ENCODE measurements at places on chromosomes 6 and 20.
A peak's percentile ranks its signal among the peaks of the same experiment; 100 is the strongest.

DNA sequence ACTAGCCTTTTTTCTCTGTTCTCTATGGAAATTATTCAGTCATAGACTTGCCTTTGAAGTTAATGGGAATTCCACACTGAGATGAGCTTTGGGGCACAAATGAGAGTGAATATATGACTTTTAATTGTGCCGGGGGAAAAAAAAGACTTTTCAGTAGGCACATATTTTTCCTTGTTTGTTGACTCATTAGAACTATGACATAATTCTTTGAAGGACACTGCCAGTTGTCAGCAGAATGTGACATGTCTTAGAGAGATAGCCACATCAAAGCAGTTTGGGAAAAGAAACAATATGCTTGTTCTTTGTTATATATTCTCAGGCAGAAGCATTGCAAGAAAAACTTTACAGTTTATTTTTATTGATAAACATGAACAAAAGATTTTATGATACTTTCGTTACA is 138.3 kb downstream of the COL9A1 start:
- DNase-seq, result no peak

DNA sequence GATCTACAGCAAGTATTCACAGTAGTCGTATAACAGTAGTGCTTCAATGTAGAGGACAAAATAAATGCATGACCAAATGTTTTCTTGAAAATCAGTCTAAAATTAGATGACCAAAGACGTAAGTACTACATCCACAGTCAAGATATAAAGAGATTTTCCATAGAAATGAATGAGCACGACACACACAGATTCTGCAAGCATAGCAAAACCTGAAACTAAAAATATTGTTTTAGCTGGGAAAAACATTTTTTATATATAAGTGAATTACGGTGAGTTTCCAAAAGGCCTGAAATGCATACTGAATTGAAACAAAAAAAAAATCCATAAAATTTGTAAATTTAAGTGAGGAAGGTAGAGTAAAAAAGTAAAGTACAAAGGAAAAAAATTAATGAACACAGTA is 167.8 kb upstream of the RUNX2 start:
- DNase-seq, result no peak

GRCh38 chr6:167510648-167511047 is 185.8 kb downstream of the TTLL2 start:
- peak; percentile 56 for DNase-seq

DNA sequence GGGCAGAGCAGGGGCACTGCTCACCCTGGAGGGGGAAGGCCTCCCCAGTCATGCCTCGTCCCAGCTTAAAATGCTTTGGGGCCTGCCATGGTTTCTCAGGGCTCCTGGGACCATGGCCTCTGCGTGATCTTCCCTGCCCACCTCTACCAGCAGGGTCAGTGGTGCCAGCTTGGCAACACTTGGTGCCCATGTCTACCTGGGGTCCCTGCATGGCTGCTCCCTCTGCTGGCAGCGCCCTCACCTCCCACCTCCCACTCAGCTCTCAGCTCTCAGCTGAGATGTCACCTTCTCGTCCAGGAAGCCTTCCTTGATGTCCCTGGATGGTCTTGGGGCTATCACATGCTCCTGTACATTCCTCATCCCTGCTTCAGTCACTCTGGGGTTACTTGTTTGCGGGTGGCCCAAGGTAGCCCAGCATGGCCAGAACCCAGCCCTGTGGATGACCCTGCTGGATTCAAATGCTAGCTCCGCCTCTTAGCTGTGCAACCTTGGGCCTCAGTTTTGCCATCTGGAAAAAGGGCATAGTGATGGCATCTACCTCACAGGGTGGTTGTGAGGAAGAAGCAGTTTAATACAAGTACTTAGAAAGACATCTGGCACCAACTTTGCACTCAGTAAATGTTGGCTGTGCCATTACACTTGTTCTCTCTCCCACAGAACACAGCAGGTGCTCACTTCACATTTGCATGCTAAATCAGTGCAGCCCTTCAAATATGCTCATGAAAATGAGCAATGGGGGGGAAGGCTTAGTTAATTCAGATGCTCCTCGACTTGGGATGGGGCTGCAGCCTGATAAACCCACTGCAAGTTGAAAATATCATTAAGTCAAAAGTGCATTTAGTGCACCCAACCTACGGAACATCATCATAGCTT is 53.5 kb upstream of the PTPN1 start:
- DNase-seq, result no peak

GRCh38 chr6:24332317-24332716 is 25.5 kb downstream of the DCDC2 start:
- DNase-seq, result no peak

GRCh38 chr20:15921930-15922329 is 651.3 kb downstream of the KIF16B start:
- no peak for DNase-seq

DNA sequence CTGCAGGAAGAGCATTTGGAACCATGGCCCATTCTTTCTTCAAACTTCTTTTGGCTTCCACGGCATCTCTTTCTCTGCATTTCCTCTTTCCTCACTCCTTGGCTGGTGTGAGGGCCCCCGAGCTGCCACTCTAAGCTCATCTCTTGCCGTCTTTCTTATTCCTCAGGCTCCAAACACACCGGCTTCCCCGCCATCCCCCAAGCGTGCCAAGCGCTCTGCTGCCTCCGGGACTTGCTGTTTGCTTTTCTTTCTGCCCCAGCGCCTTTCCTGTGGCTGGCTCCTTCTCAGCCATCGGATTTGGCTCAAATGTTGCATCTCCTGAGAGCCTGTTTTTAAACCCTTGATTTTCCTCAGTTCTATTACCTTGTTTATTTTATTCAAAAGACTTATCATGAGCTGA is 172.7 kb downstream of the PACRG start:
- no peak for DNase-seq

DNA sequence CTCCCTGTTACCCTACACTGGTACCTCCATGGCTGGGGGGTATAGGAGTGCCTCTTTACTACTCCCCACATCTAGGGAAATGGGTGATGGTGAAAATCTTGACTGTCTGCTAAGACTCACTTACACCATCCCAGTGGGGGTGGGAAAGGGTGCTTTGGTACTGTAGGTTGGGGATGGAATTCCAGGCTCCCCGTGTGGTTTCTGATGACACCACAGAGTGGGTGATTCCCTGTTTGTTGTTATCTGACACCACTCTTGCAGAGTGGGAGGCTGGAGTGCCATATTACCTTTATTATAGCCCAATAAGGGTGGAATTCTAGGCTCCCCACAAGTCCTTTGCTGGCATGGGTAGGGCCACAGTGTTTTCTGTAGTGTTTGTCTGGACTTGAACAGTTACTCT is 264.6 kb upstream of the MAN1A1 start:
- no peak for DNase-seq

- no peak for DNase-seq
Observed at GRCh38 chr6:52356017-52356416, 5.9 kb upstream of the PAQR8 start.

GRCh38 chr6:119148098-119148824 is 69.8 kb upstream of the FAM184A start:
- DNase-seq, result peak; percentile 51

DNA sequence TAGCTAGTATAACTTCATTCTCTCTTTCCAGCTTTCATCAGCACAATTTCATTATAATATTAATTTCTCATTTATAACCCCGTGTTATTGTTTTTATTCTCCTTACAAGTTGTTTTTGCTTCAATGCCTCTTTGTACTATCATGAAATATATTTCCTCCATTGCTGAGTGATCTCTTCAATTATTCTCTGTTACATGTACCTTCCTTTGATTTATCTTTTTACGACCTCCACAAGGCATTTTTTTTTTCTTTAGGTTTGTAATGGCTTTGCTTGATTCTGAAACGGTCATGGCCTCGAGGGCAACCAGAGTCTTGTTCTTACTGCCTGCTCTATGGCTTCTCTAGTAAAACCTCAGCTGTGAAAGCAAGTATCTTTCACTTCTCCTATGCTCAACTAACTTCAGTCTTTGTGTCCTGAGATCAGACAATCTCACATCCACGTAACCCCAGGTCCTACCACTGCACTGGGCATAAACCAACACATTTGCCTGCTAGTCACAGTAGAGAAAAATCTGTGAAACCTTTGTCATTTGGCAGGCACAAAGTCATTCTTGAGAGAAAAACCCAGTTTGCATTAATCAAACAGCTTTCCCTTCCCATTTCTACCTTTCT is 119.9 kb downstream of the UST start:
- no peak for DNase-seq

GRCh38 chr6:110340392-110340965 is 17.7 kb downstream of the METTL24 start:
- DNase-seq, result peak; percentile 49

GRCh38 chr20:40720826-40721225 is 31.8 kb upstream of the MAFB start:
- DNase-seq, result no peak

DNA sequence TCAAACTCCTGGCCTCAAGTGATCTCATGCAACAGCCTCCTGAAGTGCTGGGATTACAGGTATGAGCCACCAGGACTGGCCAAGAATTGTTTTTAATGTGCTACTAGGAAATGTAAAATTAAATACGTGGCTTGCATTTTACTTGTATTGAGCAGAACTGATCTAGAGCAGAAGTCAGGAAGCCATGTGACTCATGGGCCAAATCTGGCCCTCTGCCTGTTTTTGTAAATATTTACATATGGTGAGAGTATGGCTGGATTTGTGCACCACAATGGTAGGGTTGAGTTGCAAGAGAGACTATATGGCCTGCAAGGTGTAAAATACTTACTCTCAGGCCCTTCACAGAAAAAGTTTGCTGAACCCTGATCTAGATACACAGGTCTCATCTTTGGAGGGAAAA is 75.8 kb downstream of the LAMP5 start:
- DNase-seq, result no peak

GRCh38 chr6:11782524-11782923 is 3.9 kb upstream of the ADTRP start:
- DNase-seq, result no peak

DNA sequence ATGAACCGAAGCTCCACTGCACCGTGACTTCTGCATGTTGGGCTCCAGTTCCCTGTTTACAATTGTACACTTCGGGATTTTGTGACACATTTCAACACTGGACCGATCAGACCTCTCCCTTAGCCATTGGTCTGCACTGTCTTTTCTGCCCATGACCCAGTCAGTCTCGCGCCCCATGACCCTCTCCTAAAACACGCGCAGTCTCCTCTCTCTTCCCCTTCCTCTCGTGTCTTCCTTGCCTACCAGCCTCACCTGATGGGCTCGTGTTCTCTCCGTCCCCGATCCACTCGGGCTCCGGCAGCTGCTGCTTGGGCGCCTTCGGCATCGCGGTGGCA is 535 bp upstream of the ABCF1 start:
- DNase-seq, result no peak

- no peak for DNase-seq
Observed at GRCh38 chr6:75300531-75300855, 15.9 kb upstream of the TMEM30A start.

DNA sequence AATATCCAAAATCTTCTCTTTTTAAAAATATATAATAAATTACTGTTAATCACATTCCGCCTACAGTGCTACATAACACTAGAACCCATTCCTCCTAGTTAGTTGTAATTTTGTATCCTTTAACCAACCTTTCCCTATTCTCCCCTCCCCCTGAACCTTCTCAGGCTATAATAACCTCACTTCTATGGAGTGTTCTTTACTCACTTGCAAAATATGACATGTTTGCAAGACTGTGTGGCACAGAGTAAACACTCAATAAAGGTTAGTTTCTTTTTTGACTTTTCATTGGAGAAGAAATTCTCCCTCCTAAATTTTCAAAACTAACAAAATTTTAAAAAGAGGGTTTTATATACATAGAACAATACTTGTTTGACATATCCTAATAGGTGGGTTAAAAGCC is 147.0 kb downstream of the FOXA2 start:
- DNase-seq, result no peak

GRCh38 chr20:6768228-6769140 is 998 bp downstream of the BMP2 start:
- no peak for DNase-seq

All from NCI-H2171 (cell line).